Mesendoderm (in vitro differentiated cells): ENCODE measurements at places on chromosomes 2 and 18.

GRCh38 chr2:143475041-143475776 is 346.0 kb downstream of the ARHGAP15 start:
- DNase-seq = no peak

GRCh38 chr2:206915121-206915520 is 24.2 kb upstream of the CPO start:
- DNase-seq = peak; percentile 27

- no peak for DNase-seq
Observed at GRCh38 chr2:241906826-241907570, 37.5 kb downstream of the RTP5 start.

DNA sequence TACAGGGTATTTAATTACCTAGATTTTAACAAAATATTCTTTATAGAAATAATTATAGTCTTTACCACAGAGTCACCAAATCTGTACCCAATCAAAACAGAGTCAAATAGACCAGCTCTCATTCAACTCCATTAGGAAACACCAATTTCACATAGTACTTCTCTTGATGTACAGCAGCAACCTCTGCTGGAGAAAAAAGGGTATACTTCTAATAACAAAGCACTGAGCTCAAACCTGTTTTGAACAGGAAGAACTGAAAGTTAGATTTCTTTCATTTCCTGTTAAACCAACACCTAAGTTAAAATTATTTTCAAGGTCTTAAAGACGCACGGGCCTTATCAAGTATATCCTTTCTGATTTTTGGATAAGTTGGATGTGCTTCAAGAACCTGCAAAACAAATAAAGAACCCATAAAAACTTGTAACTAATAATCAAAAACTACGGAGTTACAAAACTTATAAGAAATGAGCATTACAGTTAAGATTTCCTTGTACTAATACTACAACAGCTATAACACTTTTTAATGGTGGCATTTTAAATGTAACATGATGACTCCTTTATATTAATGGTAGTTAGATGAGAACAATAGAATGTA is 79.0 kb downstream of the TTC21B start:
- peak; percentile 82 for DNase-seq

- DNase-seq = no peak
Observed at GRCh38 chr18:59810183-59810582, 89.6 kb upstream of the PMAIP1 start.

- no peak for DNase-seq
Observed at GRCh38 chr2:73337828-73338227, 44.5 kb upstream of the EGR4 start.
